ENCODE measurements at places on chromosomes 4 and X.

GRCh38 chr4:41933997-41934503 lies 1.2 kb upstream of the TMEM33 start:
- DNase-seq = no peak

DNA sequence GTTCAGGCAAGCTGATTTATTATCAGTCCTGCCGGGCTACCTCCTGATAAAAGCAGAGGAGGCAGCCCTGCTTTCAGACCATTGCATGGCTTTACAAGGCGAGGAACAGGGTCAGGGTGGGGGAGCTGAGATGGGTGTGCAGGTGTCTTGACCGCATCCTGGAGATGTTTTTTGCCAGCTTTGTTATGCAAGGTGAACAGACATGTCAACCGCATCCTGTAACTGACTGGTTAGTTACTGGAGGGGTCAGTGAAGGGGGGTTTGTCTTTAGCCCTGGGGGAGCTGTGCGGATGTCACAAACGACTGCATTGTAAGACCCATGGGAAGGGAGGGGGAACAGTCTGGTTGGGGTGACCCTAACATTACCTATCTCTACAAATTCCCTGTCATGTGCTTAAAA lies 10.0 kb downstream of the ADAM29 start:
- DNase-seq = no peak

- no peak for DNase-seq
Measured at GRCh38 chr4:53781629-53782457, 190.6 kb upstream of the LNX1 start.

DNA sequence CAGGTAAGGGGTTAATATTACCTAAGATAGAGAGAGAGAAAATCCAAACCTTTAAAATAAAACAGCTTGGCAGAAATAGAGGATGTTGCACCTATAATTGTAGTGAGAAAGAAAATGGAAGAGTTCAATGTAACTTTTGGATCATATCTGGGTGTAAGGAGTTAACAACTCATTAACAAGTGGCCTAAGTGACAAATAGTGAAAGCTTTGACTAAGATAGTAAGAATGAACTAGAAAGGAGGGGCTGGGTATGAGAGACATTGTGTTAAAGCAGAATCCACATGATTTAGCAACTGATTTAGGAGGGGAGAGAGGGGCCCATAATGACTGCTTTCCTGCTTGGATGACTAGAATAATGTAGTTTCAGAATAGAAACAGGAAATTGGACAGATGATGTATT lies 761.0 kb downstream of the IL1RAPL1 start:
- DNase-seq = no peak

DNA sequence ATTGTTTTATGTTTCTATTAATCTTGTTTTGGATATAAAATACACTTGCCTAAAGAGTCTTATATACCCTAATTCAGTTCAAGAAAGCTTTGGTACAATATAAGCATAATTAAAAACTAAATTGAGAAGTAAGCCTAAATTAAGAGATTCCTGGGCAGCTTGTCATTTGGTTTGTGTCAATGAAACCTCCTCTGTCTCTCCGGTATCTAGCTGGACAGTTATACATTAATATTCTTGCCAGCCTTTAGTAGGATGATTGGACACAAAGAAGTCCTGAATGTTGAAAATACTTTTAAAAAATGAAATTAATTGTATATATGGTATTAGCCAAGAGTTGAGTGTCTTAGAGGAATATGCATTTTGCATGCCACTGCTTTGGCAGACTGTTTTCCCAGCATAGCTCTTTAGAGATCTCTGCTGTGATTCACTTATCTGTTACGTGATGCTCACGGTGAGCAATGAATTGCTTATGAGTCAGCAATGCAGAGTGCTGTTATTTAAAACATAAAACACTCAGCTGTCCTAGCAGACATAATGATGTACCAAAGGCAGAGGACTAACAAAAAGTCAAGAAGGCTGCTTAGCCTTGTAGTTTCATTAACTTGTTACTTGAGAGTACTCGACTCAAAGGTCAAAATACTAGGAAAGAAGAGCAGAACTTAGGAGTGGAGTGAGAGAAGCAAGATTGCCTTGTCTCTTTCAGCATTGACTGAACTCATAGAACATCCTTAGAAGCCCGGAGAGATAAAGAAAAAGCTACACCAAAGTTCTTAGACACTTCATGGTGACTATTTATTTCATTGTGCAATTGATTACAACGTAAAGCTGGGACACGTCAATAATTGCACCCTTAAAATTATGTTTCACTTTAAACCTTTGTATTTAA lies 1296.1 kb upstream of the PCDH7 start:
- no peak for DNase-seq

DNA sequence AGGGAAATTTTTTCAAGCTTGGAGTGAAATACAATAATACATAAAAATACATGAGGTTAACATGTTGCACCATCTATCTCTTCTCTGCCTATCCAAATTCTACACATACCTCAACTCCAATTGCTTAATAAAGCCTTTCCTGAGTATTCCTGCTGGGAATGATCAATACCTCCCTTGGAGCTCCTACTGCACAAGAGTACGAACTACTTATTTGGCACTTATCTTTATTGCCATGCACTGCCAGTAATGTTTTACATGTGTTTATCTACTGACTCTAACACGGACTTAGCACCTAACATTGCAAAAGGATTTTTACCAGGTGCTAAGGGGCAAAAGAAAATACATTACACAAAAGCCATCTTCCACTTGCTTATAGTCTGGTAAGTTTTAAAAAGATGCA lies 80.2 kb downstream of the ADGRA3 start:
- no peak for DNase-seq

DNA sequence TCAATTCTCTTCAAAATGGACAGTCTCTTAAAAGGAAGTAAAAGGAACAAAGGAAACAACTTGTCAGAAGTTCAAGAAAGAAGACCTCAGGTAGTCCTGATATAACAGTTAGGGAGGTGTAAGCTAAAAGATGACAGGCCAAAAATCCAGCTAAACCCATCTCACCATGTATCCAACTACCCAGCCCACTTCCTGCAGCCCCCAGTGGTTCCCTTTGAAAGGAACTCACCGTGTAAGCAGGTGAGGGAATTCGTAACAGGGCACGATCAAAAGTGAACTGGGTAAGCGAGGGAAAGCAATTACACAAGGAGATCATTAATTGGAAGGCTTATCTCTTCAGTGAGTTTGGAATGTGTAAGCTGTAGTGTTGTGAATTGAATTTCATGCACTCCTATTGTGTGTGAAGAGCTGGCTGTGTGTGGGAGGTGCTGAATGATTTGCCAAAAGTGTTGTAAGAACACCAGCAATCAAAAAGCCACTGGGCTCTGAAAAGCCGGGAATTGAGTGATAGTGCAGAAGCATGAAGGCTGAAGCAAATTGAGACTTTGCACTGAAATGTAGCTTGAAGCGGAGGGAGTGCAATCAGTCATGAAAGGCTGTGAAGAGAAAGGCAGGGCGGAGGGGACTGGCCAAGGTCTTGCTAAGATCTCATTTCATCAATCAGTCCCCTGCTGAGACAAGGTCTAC lies 914.2 kb upstream of the LCORL start:
- DNase-seq = no peak

- DNase-seq = no peak
Measured at GRCh38 chrX:70422851-70423341, at the start of gene GDPD2. Gene GDPD2, plus strand, starts transcription at chrX:70423314. Its CDS starts 1,671 bp downstream, at chrX:70424985.

DNA sequence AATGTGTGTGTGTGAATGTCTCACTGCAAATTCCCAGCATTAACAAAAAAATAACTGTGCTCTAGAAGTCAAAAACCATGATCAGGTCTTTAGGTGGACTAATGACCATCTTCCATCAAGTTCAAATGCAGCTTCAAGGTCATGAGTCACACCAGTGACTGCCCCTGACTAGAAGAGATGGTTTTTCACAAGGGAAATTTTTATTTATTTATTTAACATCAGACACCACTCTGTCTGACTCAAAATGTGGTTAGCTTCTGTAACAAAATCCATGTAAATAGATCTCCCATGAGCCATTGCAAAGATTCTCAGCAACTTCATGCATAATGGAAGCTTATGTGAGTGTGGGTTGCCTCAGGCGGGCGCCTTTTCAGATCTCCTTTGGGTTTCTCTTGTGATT lies 219.2 kb downstream of the KIT start:
- no peak for DNase-seq

DNA sequence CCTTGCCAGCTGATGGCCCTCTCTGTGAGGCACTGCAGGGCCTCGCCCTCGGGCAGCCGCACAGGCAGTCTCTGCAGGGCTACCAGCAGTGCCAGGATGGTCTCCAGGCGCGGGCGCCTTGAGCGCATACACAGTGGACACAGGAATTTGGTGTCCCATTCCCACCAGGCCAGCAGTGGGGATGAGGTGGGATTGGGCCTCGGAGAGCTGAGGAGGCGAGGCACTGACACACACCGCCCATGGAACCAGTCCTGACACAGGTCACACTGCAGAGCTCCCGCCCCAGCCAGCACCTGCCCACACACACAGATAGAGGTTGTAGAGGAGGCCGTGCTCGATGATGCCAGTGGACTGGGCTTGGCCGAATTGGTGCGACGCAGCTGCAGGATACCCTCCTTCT lies 30.7 kb downstream of the KDM5C start:
- DNase-seq = no peak

DNA sequence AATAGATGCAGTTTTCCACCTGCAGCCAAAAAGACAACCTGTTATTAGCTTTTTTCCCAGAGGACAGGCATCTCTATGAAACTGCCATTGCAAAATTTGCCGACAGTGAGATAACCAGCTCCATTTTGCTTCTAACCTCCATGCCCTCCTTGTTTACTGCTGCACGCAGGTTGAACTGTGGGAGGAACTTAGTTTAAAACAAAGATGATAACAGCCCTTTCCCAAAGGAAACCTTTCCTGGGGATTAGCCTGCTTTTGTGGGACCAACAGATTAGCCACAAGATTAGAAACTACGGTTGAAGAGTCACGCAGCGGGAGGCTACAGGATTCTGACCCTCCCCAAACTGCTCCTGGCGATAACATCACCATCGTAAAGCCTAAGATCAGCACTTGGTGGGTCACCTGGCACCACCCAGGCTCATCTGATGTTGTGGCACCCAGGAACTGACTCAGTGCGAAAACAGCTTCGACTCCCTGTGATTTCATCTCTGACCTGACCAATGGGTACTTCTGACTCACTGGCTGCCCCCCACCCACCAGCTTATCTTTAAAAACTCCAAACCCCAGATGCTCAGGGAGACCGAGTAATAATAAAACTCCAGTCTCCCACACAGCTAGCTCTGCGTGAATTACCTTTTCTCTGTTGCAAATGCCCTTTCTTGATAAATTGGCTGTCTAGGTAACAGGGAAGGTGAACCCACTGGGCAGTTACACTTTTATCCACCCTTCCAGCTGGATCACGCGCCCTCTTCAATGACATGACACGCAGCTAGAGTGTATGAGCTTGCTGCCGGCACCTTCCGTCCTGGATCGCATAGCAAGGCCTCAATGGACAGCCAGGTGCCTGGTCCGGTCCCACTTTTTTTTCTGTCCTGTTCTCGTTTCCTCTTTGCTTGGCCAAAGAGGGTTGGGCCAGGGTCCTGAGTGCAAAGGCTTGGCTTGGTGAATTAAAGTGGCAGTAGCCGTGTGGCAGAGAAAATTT lies 27.2 kb downstream of the NOP14 start:
- no peak for DNase-seq

Measured in GM12891 (cell line).